ENCODE measurements at places on chromosomes 5 and 9.

DNA sequence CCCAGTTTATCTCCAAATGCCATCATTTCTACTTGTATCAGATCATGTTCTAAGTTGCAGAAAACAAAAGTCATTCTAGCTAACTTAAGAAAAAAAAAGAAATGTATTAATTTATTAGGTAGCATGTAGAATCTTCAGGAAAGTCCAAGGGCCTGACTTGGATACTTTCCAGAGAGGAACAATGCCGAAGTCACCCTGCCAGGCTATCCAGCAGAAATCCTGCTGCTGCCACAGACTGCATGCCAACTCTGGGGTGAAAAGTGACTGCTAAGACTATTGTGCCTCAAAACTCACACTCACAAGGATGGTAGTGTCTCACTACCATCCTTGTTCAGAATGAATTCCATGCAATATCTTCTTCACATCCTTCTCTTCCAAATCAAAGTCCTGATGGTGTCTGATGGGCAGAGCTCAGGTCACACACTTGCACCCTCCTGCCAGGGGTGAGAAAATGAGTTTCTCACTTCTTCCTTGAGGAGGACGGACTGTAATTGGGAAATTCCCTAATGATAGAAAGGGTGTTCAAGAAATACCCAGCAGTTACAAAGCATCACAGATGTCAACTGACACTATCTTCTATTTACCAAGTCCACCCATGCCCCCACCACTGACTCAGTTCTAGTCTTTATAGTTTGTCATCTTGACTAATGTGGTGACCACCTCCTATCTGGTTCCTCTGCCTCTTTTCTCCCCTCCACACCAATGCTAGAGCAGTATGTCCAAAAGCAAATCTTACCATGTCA lies 279.4 kb downstream of the CWC27 start:
- no peak for DNase-seq

DNA sequence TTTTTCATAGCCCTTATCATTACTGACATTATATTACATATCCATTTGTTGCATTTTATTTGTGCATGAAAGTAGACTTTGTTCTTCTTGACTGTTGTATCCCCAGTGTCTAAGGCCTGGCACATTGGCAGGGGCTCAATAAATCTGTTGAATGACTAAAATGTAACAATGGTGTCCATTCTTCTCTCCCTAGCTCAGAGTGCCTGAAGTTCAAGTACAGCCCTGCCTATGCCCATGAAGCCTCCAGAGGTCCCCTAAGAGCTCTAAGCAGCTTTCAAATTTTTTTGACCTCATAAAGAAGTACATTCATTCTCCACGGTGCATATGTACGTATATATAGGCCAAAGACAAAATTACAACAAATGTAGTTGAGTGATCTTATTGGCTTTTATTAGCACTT lies 4.2 kb upstream of the BSPRY start:
- no peak for DNase-seq

GRCh38 chr5:15373151-15373550 lies 126.8 kb upstream of the FBXL7 start:
- DNase-seq, result no peak

DNA sequence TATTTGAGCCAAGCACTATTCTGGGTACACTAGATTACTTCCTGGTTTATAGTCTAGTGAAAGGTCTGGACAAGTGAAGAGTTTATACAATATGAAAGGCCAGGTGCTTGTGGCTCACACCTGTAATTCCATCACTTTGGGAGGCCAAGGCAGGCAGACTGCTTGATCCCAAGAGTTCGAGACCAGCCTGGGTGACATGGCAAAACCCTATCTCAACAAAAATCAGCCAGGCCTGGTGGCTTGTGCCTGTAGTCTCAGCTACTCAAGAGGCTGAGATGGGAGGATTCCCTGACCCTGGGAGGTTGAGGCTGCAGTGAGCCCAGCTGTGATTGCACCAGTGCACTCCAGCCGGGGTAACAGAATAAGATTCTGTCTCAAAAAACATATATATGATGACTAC lies 9.5 kb upstream of the TXNDC15 start:
- no peak for DNase-seq

DNA sequence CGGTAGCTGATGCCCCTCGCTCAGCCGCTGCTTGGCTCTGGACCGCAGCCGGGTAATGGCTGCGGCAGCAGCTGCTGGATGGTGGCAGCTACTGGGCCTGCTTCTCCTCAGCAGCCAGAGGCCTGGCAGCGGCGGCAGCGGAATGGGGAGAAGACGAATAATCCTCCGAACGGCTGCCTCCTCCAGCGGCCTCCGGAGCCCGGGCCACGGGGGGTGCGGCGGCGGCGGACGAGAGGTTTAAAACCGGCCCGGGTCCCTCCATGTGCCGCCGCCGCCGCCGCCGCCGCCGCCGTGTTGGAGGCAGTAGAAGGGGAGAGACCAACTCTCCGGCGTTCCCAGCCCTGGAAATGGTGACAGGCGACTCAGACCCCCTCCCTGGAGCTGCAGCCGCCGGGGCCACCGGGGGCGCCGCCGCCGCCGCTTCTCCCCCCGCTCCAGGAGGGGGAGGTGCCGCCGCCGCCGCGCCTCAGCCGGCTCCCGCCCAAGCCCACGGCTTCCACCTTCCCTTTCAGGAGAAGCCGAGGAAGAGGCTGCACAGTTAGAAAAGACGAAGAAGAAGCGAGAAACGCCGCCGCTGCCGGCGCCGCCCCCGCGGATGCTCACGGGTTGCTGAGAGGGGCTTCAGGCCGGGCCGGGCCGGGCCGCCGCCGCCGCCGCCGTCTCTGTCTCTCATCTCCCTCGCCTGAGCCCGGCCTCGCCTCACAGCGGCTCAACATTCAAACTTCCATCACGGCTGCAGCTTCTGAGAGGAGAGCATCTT lies 118.4 kb upstream of the PRSS3 start:
- DNase-seq, result no peak

GRCh38 chr9:100070104-100071041 lies 28.4 kb downstream of the ERP44 start:
- no peak for DNase-seq

DNA sequence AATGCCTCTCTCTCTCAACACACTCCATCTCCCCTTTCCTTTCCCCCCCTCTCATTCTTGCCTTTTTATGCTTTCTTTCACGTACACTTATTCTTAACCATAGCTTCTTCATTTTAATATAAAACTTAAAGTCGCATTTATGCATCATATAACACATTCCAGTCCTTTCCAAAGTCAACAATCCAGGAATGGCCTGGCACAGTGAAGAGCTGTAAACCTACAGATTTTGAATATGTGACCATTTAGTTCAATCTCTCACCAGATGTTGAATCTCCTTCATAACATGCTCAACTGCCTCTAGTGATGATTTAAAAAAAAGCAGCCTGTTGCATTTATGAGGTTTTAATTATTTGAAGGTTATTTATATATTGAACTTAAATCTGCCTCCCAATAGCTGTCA lies 186.2 kb upstream of the GRAMD2B start:
- no peak for DNase-seq

GRCh38 chr5:61082516-61083280 lies 79.6 kb downstream of the SMIM15 start:
- no peak for DNase-seq

DNA sequence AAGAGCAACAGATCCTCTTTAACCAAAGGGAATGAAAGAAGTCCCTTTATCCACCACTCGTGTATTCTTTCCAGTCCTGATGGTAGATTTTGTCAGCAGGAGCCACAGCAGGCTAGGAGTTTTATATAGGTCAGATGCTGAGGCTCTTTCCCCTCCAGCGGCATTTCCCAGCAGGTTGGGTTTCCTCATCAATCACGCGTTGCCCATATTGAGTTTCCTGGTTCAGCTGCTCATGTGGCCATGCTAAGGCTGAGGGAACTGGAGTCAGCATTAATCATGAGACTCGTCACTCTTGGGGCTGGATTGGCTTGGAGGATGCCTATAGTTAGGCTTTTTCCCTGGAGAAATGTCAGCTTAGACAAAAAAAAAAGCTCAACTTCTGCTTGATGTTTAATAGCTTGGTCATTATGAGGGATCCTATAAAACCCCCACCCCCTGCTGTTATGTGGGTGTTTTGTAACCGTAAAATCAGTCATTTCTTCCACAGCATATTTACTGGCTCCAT lies 193.4 kb upstream of the GAS1 start:
- DNase-seq, result no peak
